ENCODE measurements at places on chromosomes 3 and 15.

- DNase-seq = no peak
Measured at GRCh38 chr15:83207009-83207659, 489 bp downstream of the HDGFL3 start.

DNA sequence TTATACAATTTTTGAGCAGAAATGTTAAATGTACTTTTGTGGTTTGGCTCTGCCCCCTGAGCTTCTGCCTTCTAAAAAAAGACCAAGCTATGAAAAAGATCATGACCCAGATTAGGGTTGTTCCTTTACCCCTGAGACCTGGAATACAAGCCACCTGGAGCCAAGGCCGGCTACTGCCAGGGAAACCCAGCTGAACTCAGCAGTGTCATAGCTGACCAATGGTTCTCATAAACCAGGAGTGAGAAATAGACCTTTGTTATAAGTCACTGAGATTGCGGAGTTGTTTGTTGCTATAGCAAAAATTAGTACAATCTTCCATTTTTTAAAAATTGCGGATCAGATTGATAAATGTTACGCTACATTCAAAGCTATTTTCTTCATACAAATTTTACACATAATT, 1261.7 kb downstream of the ROBO1 start:
- no peak for DNase-seq

DNA sequence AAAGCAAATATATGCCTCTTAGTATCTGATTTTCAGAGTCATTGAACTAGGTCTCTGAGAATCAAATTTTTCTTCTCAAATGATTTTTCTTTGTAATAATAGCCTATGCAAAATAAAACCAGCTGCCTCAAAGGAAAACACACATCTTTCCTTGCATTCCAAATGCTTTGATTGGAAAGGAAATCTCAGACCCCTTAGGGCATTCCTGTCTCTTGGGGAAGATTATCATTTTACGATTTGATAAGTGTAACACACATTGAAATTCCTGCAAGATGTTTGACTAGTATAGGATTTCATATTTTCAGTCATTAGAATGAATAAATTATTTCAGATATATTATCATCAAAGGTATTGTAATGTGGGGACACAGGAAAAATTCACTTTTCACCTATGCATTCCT, 244.8 kb downstream of the EPHA6 start:
- DNase-seq = no peak

GRCh38 chr3:116037954-116038911, 407.1 kb downstream of the LSAMP start:
- no peak for DNase-seq

GRCh38 chr3:52195823-52196331, 2.1 kb upstream of the ALAS1 start:
- DNase-seq = no peak

DNA sequence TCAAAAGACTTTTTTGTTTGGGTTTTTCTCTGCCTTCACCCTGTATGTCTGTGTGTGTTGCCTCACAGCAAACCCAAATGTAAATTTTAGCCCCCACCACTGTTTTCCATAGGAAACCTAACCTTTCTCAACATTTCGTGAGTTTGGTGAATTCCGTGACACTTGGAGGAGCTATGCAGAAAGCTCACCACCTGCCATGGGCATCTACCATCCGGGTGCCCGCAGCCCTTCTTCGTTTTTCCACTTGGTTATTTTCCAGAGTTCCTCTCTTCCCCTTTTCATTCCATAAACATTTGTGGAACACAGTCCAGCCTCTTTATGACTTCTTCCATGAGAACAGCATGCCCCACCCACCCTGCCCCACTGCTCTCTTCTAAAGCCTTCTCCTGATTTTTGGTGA, 31.3 kb downstream of the TMEM158 start:
- DNase-seq = no peak

DNA sequence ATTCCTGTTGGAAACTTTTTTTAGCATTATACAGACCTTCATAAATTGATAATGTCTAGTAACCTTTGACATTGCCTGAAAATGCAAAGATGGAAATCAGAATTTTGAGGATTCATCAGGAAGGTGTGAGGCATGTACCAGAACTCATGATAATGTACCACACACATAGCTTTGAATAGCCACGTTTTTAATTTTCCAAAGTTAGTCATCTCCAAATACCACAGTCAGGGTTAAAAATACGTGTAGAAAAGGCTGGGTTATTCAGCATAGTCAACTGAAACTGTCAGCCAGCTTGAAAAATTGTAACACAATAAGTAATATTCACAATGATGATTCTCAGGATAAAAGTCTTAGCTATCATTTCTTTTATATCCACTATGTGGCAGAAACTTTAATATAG, 102.0 kb upstream of the THRB start:
- no peak for DNase-seq

DNA sequence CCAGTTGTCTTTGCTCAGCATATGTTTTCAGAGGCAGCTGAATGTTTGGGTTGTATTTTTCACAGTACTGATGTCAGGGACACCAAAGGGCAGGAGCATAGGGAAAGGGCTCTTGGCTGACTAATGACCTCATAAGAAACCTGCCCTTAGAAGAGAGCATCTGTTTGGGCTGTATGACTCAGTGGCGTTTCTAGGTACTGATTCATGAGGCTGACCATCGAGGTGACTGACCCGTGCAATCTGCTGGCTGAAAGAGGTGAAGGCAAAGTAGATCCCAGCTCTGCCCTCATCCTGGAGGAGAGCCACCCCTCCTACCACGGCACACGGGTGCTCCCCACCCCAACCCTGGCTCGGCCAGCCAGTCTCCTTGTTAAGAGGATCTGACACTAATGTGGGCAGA, 8.3 kb downstream of the LMCD1 start:
- no peak for DNase-seq

DNA sequence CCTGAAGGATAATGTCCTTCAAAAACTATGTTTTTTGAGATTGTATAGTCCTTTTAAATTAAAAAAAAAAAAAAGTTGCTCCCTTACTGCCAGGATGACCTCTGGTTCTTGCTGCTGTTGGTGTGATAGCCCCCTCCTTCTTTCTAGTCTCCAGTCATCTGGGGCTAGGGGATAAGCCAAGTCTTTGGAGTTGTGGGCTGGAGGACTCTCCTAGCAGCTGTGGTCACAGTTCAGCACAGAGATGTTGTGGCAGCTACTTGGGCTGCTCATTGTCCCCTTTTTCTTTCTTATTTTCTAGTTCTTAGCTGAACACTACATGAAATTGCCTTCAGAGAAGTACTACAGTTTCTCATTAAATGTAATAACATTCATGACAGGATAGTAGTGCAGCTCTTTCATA, 39.2 kb upstream of the APH1B start:
- no peak for DNase-seq

GRCh38 chr3:138434276-138434874, at the start of gene ESYT3:
Gene ESYT3 (plus strand): TSS chr3:138434616. CDS start chr3:138434799, 183 bp downstream.
- DNase-seq = no peak

DNA sequence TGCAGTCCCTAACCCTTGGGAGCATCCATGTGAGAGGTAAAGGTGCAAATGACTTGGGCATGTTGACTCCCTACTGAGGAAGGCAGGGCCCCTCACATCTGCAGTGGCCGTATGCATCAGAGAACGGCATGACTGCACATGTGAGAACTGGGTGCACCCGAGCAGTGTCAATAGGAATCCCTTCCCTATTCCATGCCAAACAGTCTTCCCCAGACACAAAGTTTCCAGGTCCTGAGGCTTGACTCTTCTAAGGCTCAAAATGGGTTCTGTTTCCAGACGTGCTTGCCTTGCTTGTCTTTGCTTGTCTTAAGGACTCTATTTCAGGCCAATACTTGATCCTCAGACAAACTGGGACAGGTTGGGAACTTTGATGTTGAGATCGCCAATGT, 20.5 kb upstream of the ANPEP start:
- DNase-seq = no peak

DNA sequence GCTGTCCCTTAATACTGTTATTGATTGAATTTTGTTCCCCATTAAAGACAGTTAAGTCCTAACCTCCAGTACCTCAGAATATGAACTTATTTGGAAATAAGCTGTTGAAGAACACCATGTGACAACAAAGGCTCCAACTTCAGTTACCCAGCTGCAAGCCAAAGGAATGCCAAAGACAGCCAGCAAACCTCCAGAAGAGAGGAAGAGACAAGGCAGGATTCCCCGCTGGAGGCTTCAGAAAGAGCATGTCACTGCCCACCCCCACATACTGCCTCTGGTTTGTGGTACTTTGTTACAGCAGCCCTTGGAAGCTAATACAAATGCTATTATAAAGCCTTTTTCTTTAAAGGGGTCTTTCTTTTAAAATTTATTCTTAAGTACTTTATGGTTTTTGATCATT, 18.4 kb upstream of the NEK10 start:
- DNase-seq = no peak

GRCh38 chr15:28948036-28948435, 62.3 kb downstream of the APBA2 start:
- DNase-seq = no peak

DNA sequence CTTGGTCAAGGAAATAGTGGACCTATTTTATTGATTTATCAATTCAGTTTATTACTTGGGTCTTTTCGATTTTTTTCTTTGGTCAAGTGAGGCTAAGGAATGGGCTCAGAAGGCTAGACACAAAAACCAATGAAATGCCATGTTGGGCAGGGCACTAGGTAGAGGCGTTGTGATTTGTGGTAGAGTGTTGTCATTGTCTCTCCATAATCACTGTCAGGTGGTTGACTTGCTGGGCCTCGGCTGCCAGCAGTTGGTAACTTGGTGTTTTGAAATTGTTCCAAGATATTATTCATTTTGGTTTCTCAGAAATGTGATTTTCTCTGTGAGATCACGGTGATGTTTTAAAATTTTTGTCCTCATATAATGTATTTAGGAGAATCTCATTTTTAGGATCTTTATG, 173.6 kb downstream of the KLHL25 start:
- DNase-seq = no peak

DNA sequence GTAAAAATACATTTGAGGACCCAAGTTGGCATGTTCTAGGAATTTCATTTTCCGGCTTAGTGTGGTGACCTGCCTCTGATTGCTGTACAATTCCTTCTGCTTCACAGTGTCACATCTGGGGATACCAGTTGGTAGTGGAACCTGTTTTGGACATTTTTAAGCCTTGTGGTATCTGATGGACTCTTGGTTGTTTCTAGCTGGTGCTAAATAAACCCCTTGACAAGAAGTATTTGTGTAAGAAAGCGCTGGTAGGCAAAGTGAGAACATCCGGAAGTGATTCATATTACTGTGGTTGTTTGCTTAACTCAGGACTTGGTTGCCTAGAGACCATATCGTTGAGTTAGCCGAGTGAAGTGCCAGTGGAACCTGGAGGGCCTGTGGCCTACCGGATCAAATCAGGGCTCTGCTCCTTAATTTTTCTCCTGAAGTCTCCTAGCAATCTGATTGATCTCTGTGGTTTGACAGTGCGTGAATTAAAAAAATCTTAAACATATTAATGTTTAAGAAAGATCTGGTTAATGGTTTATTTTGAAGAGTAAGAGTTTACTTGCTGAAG, 12.8 kb downstream of the IQGAP1 start:
- DNase-seq = peak; percentile 31

GRCh38 chr3:18007980-18008379, 265.5 kb upstream of the TBC1D5 start:
- no peak for DNase-seq

GRCh38 chr3:181326637-181327223, 337.2 kb upstream of the DNAJC19 start:
- no peak for DNase-seq

- DNase-seq = no peak
Measured at GRCh38 chr3:9194509-9195184, 54.8 kb downstream of the SRGAP3 start.

GRCh38 chr3:137946356-137946973, 63.5 kb upstream of the CLDN18 start:
- DNase-seq = peak; percentile 0

DNA sequence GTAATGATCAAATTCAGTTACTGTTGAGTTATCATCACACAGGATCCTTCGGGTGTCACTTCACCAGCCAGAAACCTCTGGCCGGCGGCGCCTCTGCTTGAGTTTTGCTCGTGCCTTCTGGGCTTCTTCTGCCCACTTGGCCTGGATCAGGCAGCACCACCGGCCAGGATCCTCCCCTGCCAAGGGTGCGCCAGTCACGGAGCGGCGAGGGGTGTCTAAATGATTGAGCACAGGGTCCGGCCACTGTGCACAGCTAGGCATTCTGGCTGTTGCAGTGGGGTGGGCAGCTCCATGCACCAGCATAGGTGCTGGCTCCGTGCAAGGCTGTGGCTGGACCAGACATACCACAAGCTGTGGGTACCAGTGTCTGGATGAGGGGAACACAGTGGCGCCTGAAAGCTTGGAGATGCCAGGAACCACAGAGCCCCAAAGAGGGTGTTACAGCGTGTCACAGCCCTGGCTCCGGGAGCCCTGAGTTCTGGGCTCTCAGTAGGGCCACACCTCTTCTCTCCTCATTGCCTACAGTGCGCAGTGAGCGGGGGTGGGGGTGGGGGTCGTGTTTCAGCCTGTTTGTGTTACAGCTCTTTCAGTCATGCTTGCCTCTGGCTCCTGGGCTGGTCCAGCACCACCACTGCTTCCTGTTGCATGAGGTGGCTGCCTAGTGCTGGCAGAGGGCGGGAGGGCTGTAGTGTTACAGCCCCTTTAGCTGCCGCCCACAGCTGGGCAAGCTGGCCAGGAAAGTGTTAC, 169.4 kb downstream of the FNDC3B start:
- DNase-seq = no peak

DNA sequence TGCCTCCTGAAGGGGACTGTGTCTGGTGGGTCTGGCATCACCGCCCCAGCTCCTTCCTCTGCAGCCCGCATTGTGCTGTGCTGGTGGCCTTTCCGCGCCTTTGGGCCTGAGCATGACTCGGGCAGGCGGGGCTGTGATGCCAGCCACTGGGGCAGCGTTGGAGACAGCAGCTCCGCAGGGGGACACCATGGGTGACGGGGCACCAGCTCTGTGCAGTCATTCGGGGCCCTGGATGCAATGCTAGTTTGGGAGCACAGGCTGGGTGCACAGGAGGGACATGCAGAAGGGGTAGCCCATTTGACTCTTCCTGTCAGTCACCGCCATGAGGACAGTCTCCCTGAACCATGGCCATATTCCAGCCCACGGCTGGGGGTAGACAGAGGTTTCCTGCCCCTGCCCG, 83.8 kb upstream of the SNRPA1 start:
- no peak for DNase-seq

DNA sequence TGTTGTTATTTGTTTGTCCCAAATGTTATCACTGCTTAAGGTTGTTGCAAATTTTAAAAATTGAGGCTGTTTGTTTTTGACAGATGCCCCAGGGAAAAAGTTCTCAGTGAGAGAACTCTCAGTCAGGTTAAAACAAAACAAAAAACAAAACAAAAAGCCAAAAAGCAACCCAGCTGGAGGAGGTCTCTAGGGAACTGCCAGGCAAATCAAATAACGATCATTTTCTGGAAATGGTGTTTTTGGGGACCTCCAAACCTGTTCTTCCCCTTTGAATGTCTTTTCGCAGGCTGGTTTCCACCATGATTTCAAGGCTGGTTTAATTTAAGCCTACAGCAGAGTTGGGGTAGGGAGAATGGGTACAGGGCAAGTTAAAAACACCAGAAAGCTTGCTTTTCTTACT, 27.2 kb downstream of the SPINK8 start:
- no peak for DNase-seq

GRCh38 chr3:62892951-62893350, 17.7 kb upstream of the CADPS start:
- no peak for DNase-seq

Measured in stimulated activated CD8-positive, alpha-beta memory T cell treated with anti-CD3 and anti-CD28 coated beads, Interleukin-7, amount 100 ng/mL, for 1 hour (primary cell).